ENCODE measurements at places on chromosomes 3 and 15.

GRCh38 chr15:68411343-68411675 is 20.7 kb downstream of the ITGA11 start:
- no peaks in the 10 kb centered on the region for H3K36me3 ChIP-seq
- no peak overlapping the region for H3K4me3 ChIP-seq
- no peaks in the 10 kb centered on the region for H3K27me3 ChIP-seq
- DNase-seq = peak; percentile 6

DNA sequence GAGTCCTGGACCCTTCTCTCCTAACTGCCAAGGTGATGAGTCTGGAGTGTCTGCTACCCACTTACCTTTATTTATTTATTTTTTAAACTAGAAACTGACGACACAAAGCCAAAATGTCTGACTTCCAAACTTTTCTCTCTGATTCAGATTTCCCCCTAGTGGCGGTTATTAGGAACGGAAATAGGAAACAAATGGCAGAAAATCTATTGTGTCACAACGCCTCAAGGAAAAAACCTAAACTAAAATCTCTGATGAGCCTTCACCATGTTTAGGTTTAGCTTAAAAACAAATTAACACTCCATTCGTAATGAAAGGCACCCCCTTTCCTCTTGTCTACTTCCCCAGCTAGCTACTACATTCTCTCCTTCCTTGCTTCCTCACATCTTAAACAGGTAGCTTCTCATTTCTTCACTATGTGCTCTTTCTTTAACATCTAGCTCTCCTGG is 94.0 kb upstream of the MEX3B start:
- no peak for DNase-seq
- H3K4me1 ChIP-seq = no peaks in the 10 kb centered on the region
- no peaks in the 10 kb centered on the region for H3K36me3 ChIP-seq
- H3K27me3 ChIP-seq = no peaks in the 10 kb centered on the region

GRCh38 chr3:26625187-26625586 is 2.6 kb downstream of the LRRC3B start:
- no peak for DNase-seq
- H3K36me3 ChIP-seq = no peaks in the 10 kb centered on the region
- no peaks in the 10 kb centered on the region for H3K4me1 ChIP-seq
- peak overlapping the region; percentile 55 for H3K4me3 ChIP-seq
- H3K27me3 ChIP-seq = peaks cover 26% of the 10 kb centered on the region

DNA sequence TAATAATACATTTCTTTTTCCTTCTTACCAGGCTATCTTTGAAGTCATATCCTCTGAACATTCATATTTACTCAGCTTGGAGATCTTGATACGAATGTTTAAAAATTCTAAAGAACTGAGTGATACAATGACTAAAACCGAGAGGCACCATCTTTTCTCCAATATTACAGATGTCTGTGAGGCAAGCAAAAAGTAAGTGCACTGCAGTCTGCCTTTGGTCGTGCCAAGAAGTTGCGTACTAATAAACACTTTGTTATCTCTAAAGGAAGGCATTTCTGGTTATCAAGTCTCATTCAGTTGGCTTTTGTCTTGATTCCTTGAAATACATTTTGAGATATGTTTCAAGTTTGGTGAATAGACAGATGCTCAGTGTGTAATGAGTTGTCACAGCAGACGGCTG is 31.6 kb downstream of the ARHGEF26 start:
- no peak overlapping the region for H3K27ac ChIP-seq
- no peaks in the 10 kb centered on the region for H3K4me1 ChIP-seq
- H3K27me3 ChIP-seq = no peaks in the 10 kb centered on the region
- no peak for DNase-seq

- H3K27me3 ChIP-seq = no peaks in the 10 kb centered on the region
- no peak overlapping the region for H3K4me3 ChIP-seq
- H3K36me3 ChIP-seq = no peaks in the 10 kb centered on the region
- DNase-seq = no peak
- no peaks in the 10 kb centered on the region for H3K4me1 ChIP-seq
Measured at GRCh38 chr15:48572823-48573222, 72.7 kb downstream of the FBN1 start.

- H3K36me3 ChIP-seq = no peaks in the 10 kb centered on the region
- H3K4me1 ChIP-seq = no peaks in the 10 kb centered on the region
- H3K4me3 ChIP-seq = no peak overlapping the region
- DNase-seq = no peak
Measured at GRCh38 chr15:77915261-77915960, 162.1 kb downstream of the TBC1D2B start.

DNA sequence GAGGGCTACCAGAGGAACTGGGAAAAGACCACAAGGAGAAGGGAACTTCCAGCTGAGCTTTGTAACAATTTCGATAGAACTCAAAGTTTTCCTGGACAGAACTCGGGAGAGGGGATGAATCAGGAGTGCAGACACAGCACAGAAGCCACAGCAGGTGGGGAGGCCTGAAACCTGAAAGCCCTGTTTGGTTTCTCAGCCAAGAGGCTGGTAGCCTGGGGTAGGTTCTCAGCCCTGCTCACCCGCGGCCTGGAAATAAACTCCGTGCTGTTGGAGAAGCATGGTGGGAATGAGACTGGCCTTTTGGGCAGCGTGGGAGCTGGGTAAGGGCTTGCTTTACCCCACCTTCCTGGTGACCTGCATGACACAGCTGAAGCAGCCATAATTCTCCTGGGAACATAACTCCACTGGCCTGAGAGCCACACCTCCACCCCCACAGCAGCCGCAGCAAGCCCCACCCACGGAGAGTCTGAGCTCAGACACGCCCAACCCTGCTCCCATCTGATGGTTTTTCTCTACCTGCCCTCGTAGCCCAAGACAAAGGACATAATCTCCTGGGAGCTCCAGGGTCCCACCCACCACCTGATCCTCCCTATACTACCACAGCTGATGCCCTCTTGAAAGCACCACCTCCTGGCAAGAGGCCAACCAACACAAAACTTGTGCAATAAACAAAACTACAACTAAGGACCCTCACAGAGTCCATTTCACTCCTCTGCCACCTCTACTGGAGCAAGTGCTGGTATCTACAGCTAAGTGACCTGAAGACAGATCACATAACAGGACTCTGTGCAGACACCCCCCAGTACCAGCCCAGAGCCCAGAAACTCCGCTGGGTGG is 52.5 kb upstream of the CHRM5 start:
- no peak overlapping the region for H3K4me3 ChIP-seq
- no peak for DNase-seq
- H3K36me3 ChIP-seq = no peaks in the 10 kb centered on the region
- no peak overlapping the region for H3K27ac ChIP-seq
- no peaks in the 10 kb centered on the region for H3K4me1 ChIP-seq

- no peaks in the 10 kb centered on the region for H3K4me1 ChIP-seq
- H3K27me3 ChIP-seq = no peaks in the 10 kb centered on the region
- no peak overlapping the region for H3K27ac ChIP-seq
- no peak overlapping the region for H3K4me3 ChIP-seq
- H3K36me3 ChIP-seq = no peaks in the 10 kb centered on the region
Measured at GRCh38 chr15:88403351-88403791, 63.8 kb downstream of the MRPL46 start.

- no peak for DNase-seq
- H3K36me3 ChIP-seq = no peaks in the 10 kb centered on the region
- H3K4me3 ChIP-seq = no peak overlapping the region
- no peaks in the 10 kb centered on the region for H3K4me1 ChIP-seq
- no peaks in the 10 kb centered on the region for H3K27me3 ChIP-seq
Measured at GRCh38 chr15:75887178-75887577, 16.5 kb upstream of the FBXO22 start.

- no peaks in the 10 kb centered on the region for H3K27me3 ChIP-seq
- H3K27ac ChIP-seq = no peak overlapping the region
- no peaks in the 10 kb centered on the region for H3K4me1 ChIP-seq
- H3K4me3 ChIP-seq = no peak overlapping the region
- no peaks in the 10 kb centered on the region for H3K36me3 ChIP-seq
Measured at GRCh38 chr3:160921020-160921635, 165.1 kb downstream of the PPM1L start.

GRCh38 chr15:86328658-86329057 is 249.0 kb downstream of the AGBL1 start:
- H3K4me3 ChIP-seq = no peak overlapping the region
- no peaks in the 10 kb centered on the region for H3K27me3 ChIP-seq
- DNase-seq = no peak

- H3K27me3 ChIP-seq = no peaks in the 10 kb centered on the region
- no peak overlapping the region for H3K27ac ChIP-seq
- DNase-seq = no peak
- no peaks in the 10 kb centered on the region for H3K36me3 ChIP-seq
Measured at GRCh38 chr3:31813197-31813596, 167.9 kb downstream of the OSBPL10 start.

GRCh38 chr3:178631950-178632349 is 95.7 kb downstream of the KCNMB2 start:
- no peak overlapping the region for H3K27ac ChIP-seq
- DNase-seq = no peak
- no peaks in the 10 kb centered on the region for H3K36me3 ChIP-seq
- H3K4me1 ChIP-seq = no peaks in the 10 kb centered on the region
- H3K4me3 ChIP-seq = no peak overlapping the region
- H3K27me3 ChIP-seq = no peaks in the 10 kb centered on the region

- H3K4me3 ChIP-seq = no peak overlapping the region
- no peaks in the 10 kb centered on the region for H3K4me1 ChIP-seq
- H3K27ac ChIP-seq = no peak overlapping the region
- no peaks in the 10 kb centered on the region for H3K27me3 ChIP-seq
- DNase-seq = no peak
- no peaks in the 10 kb centered on the region for H3K36me3 ChIP-seq
Measured at GRCh38 chr3:87121856-87122255, 105.3 kb upstream of the CHMP2B start.

GRCh38 chr3:176302271-176302670 is 895.0 kb downstream of the TBL1XR1 start:
- H3K4me3 ChIP-seq = no peak overlapping the region
- no peak overlapping the region for H3K27ac ChIP-seq
- no peaks in the 10 kb centered on the region for H3K27me3 ChIP-seq
- no peaks in the 10 kb centered on the region for H3K4me1 ChIP-seq
- no peaks in the 10 kb centered on the region for H3K36me3 ChIP-seq
- DNase-seq = no peak

DNA sequence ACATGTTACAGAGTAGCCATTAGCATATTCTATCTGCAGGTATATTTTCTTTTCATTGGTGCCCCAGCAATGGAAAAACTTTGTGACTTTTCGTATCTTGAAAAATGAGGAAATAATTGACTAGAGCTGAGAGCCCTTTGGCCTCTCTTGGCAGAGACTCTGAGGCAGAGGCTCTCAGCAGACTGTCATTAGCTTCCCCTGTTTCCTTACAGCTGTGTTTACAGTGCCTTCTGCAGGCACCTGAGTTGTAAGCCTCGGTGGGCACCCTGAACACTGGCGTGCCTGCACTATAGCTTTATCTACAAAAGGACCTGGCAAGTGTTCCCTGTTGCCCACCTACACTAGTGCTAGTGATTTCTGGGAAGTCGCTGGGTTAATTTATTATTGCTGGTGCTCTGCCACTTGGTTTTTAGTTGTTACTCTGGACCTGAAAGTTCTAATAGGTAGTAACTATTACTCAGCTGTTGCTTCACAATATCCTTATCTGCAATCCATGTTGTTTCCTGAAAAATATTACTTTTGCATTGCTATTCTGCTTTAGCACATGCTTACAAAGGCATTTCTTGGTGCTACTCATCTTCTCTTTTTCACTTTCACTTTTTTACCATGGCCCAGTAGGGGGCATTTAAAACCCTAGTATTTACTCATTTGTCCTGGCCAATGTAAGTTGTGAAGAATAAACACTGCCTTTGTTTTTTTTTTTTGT is 7.8 kb upstream of the GPR171 start:
- H3K27me3 ChIP-seq = no peaks in the 10 kb centered on the region
- no peaks in the 10 kb centered on the region for H3K36me3 ChIP-seq
- no peaks in the 10 kb centered on the region for H3K4me1 ChIP-seq
- H3K27ac ChIP-seq = no peak overlapping the region

DNA sequence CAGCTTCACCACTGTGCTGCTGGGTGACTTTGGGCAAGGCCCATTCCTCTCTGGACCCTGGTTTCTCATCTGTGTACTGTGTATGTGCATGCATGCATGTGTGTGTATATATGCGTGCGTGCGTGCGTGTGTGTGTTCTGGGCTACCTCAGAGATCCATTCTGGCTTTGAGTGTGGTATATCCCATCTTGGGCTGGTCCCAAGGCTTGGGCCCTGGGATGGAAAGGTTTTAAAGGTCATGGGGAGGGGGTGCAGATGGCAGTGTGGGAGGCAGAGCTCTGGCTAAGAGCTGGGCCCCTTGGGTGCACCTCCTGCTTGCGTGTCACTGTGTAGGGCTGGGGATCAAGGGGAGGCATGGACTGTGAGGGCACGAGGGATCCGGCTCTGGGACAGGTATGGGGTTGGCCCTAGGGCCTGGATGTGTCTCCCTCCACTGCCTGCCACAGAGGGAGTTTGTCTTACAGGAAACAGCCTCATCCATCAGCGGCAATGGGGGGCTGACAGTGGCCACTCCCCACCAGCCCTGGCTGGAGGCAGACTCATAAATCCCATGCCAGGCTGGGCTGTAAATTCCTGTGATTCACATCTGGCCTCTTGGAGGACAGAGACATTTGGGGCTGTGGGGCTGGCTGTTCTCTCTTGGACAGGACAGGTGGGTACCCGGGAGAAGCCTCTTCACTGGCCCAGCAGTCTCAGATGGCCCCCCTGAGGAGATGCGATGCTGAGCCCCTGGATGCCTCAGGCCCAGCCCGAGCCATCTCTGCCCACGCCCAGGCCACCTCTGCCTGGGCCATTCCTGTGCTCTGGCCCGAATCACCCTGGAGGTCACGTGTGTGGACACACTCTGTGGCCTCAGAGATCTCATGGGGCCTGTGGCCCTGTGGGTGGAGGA is 21.4 kb upstream of the CSPG4 start:
- H3K4me3 ChIP-seq = no peak overlapping the region
- no peak overlapping the region for H3K27ac ChIP-seq
- H3K27me3 ChIP-seq = no peaks in the 10 kb centered on the region
- H3K4me1 ChIP-seq = no peaks in the 10 kb centered on the region
- no peak for DNase-seq

GRCh38 chr3:101102678-101103296 is 109.6 kb upstream of the ABI3BP start:
- H3K27ac ChIP-seq = no peak overlapping the region
- no peak overlapping the region for H3K4me3 ChIP-seq
- H3K27me3 ChIP-seq = no peaks in the 10 kb centered on the region
- H3K36me3 ChIP-seq = no peaks in the 10 kb centered on the region
- no peak for DNase-seq

- H3K4me1 ChIP-seq = no peaks in the 10 kb centered on the region
- no peak for DNase-seq
- no peaks in the 10 kb centered on the region for H3K36me3 ChIP-seq
- H3K4me3 ChIP-seq = no peak overlapping the region
- no peak overlapping the region for H3K27ac ChIP-seq
Measured at GRCh38 chr3:152056987-152057386, 183.5 kb downstream of the SUCNR1 start.

GRCh38 chr3:52038227-52038626 is 18.1 kb downstream of the DUSP7 start:
- H3K27me3 ChIP-seq = no peaks in the 10 kb centered on the region
- peaks cover 12% of the 10 kb centered on the region for H3K4me1 ChIP-seq
- no peak overlapping the region for H3K4me3 ChIP-seq
- DNase-seq = no peak
- peak overlapping the region; percentile 93 for H3K27ac ChIP-seq

GRCh38 chr15:63895194-63895593 is 61.4 kb upstream of the HERC1 start:
- no peak overlapping the region for H3K4me3 ChIP-seq
- no peaks in the 10 kb centered on the region for H3K4me1 ChIP-seq
- H3K27me3 ChIP-seq = no peaks in the 10 kb centered on the region
- H3K27ac ChIP-seq = no peak overlapping the region
- H3K36me3 ChIP-seq = no peaks in the 10 kb centered on the region
